ENCODE measurements at places on chromosomes 16 and 17.

GRCh38 chr17:5931616-5932015 is 138.6 kb upstream of the WSCD1 start:
- DNase-seq: no peak

- DNase-seq: no peak
Observed at GRCh38 chr16:6153901-6154300, 1056.3 kb upstream of the EEF2KMT start.

DNA sequence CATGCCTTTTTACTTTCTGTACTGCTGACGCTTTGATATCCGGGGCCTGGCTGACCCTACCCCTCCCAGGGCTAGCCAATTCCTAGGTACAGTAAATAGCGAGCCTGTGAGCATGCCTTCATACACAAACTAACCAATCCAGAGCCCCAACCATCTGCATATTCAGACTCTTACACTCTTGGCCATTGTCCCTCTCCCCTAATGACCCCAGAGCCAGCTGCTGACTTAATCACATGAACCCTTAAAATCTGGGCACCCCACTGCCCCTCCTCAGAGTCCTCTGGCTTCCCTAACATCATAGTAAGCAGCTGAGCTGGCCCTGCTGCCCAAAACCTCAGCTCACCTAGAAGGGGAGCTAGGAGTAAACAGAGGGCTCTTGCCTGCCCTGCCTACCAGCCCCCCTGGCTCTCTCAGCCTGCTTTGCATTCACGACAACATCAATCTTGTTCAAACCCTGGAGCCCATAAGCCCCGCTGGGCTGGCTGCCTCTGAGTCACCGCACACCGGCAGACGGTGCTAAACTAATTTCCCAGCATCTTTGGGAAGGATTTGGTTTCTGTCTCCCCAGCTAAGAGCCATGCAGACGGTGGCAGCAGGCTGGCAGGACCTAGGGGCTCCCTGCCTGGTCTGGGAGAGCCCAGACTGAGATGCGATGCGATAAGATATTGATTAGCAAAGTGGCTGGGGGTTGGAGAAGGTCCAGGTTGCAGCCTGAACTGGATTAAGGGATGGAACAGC is 63.2 kb downstream of the CLEC19A start:
- DNase-seq: no peak

DNA sequence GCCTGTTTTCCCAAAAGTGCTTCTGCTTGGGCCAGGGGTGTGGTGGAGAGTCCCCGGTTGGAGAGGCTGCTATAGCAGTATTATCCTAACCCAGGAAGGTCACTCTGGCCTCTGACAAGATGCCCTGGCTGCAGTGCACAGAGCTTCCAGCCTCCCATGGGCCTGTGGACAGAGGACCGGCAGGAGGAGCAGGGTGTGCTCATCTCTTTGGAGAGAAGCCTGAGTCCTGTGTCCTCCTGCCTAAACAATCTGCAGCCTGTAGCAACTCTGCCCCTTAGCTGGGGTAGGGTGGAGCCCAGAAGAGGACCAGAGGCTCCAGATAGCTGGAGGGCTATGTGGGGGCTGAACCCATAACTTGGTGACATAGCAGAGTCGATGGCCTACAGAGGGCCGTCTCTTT is 78.0 kb downstream of the MPRIP start:
- no peak for DNase-seq

DNA sequence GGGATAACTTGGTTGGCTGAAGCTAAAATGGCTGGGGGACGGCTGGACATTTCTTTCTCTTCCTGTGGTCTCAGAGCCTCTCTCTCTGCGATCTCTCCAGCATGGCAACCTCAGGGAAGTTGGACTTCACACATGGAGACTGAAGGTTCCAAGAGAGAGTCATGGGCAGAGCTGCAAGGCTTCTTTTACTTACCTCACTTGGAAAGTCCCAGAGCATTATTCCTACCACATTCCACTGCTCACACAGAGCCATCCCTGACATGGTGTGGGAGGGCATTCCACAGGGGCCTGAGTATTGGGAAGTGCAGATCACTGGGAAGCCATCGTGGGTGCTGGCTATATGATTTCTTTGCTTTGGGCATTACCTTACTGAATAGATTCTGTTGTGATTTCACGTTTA is 9.8 kb upstream of the SLC6A2 start:
- DNase-seq: no peak

- no peak for DNase-seq
Observed at GRCh38 chr17:78732354-78732753, 49.7 kb downstream of the CYTH1 start.

DNA sequence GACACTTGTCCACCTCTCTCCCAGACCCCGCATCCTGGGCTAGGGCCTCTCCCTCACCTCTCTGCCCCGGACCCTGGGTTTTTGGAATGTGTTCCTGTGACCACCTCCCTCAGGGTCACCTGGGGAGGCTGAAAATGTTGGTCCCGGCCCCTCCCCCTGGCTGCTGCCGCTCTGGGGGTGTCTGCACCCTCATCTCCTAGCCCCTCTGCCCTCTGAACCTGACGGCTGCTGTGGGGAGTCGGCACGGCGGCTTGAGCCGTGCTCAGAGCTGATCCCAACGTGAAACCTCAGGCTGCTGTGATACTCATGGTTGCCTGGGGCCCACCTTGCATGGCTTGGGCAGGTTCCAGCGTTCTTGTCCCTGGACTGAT is 42.8 kb downstream of the ADCY7 start:
- DNase-seq: no peak

DNA sequence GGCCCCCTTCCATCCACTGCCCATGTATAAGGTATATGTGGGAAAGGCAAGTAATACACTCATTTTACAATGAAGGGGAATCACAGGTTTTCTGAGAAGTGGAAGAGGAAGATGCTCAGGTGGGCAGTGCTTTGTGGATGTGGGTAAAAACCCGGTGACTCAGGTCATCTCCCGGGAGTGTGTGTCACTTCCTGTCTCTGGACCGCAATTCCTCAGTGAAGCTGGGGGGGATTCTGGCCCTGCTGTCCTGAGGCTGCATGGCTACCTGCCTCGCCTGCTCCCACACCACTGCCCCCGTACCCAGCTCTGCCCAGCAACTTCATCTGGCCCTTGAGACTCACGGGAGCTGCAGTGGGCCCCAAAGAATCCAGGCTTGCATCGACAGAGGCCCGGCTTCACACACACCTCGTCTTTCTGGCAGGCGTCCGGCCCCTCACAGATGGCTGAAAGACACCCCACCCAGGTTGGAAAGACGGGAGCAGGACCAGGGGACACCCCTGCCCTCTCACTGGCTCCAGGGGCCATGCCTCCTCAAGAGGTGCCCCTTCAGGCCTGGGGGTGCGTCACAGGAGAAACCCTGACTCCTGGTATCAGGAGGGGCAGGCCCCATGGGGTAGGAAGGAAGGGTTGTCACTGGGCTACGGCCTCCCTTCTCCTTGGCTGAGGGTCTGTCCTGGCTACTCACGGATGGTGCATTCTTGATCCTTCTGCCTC is 882 bp downstream of the SCARF1 start:
- no peak for DNase-seq

GRCh38 chr16:24009955-24010354 is 174.2 kb downstream of the PRKCB start:
- DNase-seq: no peak

GRCh38 chr16:49148410-49148809 is 133.2 kb downstream of the CBLN1 start:
- DNase-seq: no peak

DNA sequence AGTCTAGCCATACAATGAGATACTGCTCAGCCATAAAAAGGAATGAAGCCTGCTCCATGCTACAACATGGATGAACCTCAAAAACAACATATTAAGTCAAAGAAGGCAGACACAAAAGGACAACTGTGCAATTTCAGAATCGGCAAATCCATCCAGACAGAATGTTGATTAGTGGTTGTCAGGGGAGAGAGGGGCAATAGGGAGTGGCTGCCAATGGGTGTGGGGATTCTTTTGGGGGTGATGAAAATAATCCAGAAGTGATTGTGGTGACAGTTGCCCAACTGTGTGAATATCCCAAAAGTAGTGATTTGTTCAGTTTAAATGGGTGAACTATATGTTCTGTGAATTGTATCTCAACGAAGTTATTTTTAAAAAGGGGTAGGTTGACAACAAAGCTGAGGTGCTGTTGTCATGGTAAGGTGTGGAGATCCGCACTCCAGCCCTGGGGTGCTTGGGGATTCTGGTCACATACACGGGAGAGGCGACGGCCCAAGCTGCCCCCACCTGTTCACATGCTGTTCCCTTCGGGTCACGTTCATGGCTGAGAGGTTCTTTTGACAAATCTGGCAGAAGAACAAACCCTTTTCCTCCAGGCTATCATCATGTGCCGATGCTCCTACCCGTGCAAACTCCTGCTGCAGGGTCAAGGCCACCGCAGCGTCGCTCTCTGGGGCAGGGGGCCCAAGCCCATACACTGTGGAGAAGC is 9.6 kb downstream of the SLX4 start:
- no peak for DNase-seq

- no peak for DNase-seq
Observed at GRCh38 chr17:82465023-82465603, 6.6 kb downstream of the NARF start.

- DNase-seq: no peak
Observed at GRCh38 chr17:39380144-39380543, 21.3 kb downstream of the FBXL20 start.

- DNase-seq: no peak
Observed at GRCh38 chr17:47119746-47120520, 69.2 kb downstream of the CDC27 start.

DNA sequence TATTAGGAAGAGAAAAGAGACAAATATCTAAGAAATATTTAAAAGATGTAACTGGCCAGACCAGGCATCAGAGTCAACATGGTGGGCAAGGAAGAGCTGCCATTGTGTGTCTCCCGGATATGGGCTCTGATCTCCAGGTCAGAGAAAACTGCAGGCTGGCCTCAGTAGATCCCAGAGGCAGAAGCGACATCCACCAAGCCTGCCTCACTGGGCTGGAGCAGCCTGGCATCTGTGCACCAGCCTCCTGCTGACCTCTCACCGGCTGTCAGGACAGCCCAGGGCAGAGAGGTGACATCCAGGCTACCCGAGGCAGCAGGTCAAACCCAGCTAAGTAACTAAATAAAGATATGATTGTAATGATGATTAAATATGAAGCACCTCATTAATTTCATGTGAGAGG is 162.8 kb upstream of the TNRC6C start:
- no peak for DNase-seq

- no peak for DNase-seq
Observed at GRCh38 chr17:74369221-74369620, 1.9 kb downstream of the GPR142 start.

DNA sequence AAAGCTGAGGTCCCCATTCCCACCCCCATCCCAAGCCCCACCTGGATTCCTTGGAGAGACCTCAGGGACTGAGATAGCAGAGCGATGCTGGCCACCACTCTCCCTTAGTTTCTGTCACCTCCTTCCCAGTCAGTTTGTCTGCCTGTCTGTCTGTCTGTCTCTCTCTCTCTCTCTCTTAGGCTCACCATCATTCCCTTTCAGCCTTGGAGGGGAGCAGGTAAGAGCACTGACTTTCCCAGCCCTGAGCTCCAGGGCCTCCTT is 5.9 kb downstream of the CD300LB start:
- DNase-seq: no peak

- no peak for DNase-seq
Observed at GRCh38 chr17:47966079-47966519, 4.8 kb upstream of the CDK5RAP3 start.

DNA sequence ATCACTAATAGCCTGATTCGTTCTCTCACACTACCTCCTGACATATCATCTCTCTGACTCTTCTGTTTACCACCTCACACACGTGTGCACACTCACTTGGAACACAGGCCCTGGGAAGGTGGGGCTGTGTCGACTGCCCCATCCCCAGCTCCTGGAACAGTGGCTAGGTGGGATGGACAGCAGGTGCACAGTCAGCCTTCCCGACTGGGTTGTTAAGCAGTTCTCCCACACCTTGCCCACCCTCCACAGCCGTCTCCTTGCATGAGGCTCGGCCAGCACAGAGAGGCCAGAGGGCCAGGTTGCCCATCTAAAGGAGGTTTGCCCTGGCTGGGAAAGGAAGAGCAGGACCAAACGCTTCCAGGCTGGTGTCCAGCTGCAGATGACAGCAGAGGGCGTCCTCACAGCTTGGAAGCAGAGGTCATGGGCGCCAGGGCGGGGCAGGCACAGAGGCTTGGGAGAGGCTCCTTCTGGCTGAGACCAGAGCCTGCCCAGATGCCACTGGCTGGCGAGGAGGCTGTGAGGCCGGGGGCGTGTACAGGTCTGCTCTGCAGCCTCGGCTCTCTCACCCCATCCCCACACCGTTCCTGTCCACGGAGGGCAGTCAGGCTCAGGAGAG is 92.8 kb downstream of the AMFR start:
- DNase-seq: no peak

DNA sequence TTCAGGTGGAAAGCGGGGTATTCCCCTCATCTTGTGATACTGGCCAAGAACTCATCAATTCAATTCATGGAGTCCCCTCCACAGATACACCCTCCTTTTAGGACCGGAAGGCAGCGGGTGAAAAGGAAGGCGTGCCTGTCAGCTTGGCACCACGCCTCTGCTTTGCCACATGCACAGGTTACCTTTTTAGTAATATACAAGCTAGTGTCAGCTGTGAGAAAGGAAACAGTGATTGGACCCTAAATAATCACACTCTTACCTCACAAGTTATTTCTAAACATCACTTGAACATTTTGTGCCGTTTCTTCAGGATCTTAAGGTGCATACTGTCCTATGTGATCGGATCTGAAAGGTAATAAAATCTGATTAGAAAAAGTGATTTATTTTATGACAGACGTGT is 15.7 kb downstream of the ZDHHC7 start:
- DNase-seq: no peak

DNA sequence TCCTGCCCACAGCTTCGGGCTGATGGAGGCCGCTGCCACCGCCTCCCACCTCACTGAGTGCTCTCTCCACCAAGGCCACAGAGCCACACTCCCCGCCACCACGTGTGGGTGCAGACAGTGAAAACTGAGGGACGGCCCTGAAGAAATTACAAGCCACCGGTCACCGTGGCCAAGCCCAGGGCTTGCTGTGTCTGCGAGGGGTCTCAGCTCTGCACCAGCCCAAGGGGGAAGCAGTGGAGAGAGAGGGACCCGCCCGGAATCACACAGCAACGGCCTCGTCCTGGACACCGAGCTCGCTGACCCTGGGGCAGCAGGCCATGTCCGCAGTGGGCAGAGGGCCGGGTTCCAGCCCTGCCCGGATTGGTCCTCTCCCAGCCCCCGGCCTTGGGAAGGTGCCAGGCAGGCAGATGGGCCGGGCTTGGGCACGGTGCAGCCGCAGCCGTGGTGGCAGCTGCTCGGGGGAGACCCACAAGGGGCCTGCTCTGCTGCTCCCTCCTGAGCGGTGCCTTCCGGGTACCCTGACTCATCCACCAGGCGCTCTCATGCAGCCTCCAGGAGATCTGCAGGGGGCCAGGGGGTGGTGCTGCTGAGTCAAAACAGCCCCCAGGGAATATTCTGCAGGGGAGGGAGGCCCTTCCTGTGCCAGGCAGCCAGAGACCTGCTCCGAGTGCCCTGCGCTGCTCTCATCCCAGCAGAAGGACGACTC is 52.0 kb downstream of the CBFA2T3 start:
- no peak for DNase-seq

DNA sequence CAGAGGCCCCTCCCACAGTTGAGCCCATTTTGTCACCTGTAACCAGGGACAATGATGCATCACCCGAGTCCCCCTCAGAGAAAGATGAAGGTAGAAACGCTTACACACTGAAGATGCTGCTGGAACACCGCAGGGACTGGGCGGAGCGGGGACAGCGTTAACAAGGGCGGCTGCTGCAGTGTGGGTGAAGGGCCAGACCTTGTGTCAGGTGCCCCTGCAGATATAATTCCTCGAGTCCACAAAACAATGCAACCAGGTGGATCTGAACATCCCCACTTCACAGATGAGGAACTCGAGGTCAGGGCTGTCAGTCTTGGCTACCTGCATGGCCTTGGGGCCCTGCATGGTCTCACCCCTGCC is 6.3 kb upstream of the MAPK7 start:
- no peak for DNase-seq

GRCh38 chr16:84566545-84567257 is 51.2 kb downstream of the COTL1 start:
- no peak for DNase-seq

All from NCI-H1048 (cell line).